ENCODE measurements at places on chromosomes 7 and 10.

DNA sequence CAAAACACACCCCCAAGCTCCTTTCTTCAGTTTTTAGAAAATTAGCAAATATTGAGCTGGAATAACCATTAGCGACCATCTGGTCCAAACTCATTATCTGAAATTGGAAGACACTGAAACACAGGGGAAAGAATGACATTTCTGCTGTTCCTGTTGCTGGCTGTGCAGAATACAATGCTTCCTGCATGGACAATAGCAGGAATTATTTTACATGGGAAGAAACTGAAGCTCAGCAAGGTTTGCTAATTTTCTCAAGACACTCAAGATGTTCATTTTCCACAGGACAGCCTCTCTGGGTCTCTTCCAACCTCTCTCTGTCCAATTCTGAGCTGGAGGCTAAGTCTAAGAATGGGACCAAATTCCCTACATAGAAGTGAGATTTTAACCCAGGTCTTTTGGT is 81.9 kb upstream of the TNS3 start:
- no peak for DNase-seq

DNA sequence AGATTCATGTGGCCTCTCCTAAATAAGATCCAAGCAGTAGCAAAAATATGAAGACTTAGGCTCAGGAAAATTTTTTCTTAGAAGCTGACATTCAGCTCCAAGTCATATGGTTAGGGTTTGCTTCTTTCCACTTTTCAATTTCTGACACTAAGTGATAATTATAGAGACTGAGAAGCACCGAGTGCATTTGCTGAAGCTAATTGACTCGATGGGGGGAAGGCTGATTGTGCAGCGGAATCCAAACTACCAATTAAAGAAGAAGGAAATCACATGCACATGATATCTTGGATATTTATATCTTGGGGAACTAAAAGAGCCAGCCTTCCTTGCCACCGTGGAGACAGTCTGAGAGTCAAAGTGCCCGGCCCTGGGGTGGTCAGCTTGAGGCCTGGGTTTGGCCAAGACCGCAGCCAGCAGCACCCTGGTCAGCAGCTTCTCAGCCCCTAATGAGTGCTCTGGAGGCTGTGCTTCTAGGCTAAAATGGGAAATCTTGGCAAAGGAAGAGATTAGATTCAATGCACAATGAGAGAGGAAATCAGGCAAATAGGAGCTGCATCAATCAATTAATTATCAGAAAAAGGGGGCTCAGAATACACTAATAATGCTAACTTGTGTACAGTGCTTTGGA is 589.3 kb downstream of the NRG3 start:
- no peak for DNase-seq

DNA sequence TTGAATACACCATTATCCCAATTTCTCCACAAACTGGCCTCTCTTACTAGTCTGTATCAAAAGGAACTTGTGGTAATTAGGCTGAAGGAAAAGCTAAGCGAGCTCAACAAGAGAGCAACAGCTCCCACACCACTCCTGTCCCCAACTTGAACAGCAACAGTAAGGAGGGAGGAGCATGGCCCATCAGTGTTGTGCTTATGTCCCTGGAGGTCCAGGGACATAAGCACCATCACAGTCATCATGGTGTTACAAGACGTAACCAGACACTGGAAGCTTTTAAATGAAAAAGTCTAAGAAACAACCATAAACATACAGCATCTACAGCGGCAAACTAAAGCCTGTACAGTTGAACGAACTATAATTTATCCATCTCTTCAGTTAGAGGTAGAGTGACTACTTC is 989 bp downstream of the ERLIN1 start:
- peak; percentile 7 for DNase-seq

DNA sequence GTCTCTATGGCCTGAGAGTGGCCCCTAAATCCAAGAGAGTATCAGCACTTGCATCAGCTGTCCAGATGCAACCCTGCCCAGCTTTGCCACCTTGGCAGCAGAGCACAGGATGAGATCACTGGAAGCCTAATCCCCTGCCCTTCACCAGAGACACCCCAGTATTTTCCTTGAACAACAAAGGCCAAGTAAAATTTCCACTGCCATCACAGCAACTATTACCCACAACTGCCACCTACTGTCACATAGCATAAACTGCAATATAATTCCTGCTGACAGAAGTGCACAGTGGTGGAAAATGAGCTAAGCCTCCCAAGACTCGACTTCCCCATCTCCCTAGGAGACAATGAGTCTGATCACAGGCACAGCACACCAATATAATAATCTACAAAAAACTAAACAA is 462.8 kb upstream of the ZWINT start:
- no peak for DNase-seq

DNA sequence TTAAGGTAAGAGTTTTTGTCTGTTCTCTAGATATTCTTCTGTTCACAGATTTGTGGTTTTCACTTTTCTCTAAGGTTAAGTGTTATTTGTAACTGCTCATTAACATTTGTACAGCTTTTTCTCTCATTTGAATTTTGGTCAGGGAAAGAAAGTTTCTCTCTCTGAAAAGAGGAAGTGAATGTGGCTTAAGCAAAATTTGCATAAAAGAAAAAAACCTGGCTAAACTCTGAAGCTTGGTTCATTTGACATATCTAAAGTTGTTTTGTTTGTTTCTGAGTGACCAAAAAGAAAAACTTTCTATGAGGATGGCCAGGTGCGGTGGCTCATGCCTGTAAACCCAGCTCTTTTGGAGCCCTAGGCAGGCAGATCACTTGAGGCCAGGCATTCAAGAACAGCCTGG is 22.0 kb upstream of the SLC26A4 start:
- DNase-seq = no peak

GRCh38 chr10:130764651-130765050 is 546.9 kb downstream of the TCERG1L start:
- DNase-seq = no peak

DNA sequence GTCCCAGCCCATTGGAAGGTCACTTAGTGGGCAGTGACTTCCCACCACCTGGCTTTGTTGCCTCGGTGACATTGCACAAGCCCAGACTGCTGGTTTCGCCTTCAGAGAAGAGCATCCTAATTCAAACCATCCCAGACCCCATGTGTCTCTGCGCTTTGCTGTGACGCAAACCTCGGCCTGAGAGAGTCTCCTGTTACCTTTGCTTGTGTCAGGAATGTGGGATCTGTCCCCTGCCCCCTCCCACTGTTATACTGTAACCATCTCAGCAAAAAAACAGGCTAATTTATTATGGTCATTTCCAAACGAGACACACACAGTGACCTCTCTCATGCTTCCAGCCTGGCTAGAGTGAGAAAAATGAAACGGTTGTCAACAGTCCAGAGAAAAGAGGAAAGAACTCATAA is 25.0 kb upstream of the AQP1 start:
- DNase-seq = peak; percentile 78

DNA sequence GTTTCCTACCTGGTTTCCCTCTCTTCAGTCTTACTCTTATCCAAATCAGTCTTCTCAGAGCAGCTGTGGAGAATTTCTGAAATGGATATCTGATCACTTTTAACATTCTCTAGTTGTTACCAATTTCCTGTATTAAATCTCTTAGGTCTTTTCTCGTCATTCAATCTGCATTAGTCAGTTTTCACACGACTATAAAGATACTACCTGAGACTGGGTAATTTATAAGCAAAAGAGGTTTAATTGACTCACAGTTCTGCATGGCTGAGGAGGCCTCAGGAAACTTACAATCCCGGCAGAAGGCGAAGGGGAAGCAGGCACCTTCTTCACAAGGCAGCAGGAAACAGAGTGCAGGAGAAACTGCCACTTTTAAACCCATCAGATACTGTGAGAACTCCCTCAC is 444.8 kb downstream of the GATA3 start:
- DNase-seq = no peak

GRCh38 chr7:111605246-111605645 is 43.0 kb upstream of the IMMP2L start:
- no peak for DNase-seq

DNA sequence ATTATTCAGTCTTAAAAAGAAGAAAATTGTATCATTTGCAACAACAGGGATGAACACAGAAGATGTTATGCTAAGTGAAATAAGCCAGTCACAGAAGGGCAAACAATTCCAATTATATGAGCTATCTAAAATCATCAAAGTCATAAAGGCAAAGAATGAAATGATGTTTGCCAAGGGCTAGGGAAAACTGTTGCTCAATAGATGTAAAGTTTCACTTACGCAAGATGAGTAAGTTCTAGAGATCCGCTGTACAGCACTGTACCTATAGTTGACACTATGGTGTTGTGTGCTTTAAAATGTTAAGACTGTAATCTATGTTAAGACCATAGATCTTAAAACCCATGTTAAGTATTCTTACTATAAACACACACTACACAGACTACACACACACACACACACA is 904.6 kb upstream of the LRRN3 start:
- DNase-seq = no peak

- no peak for DNase-seq
Measured at GRCh38 chr10:1652151-1652550, 85.2 kb downstream of the ADARB2 start.

- peak; percentile 72 for DNase-seq
Measured at GRCh38 chr10:31697271-31698180, 231.1 kb downstream of the ARHGAP12 start.

DNA sequence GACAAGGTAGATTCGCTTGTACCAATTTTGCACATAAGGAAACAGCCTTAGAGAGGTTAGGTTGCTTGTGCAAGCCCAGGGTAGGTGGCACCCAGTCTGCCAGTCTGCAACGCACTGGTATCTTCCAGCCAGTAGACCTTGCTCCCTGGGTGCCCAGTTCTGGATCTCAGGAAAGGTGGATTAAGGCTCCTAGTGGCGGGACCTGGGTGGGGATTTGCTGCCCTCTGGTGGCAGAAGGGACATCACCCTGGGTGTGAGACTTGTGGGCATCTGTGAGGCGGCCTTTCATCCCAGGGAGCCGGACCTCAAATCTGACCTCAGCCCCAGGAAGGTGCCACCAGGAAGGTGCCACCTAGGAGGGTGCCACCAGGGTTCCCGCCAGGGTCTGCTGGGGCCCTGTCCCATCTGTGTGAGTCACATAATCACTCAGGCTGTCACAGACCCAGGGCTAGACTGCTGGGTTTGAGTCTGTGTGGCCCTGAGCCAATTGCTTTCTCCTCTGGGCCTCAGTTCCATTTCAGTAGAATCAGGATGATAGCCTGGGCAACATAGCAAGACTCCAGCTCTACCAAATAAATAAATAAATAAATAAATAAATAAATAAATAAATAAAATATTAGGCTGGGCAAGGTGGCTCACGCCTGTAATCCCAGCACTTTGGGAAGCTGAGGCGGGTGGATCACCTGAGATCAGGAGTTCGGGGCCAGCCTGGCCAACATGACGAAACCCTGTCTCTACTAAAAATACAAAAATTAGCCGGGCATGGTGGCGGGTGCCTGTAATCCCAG is 5.3 kb upstream of the PRKRIP1 start:
- DNase-seq = peak; percentile 63

DNA sequence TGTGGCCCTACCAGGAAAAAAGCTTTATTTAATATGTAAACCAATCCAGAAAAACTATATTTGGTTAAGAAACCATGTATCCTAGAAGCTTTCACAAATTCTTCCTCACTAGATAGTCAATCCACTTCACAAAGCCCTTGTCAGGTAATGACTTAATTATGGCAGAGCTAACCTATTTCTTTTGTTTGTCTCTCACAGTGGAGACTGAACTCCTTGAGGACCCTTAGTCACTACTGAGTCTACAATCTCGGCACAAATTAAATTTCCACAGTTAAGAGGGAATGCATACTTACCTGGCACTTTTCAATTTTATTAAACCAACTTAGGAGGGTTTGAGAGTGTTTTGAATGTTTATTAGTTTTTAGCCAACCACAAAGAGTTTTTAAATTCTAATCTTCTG is 23.0 kb downstream of the WAPL start:
- no peak for DNase-seq

- peak; percentile 81 for DNase-seq
Measured at GRCh38 chr10:58414270-58415041, 29.2 kb downstream of the TFAM start.

DNA sequence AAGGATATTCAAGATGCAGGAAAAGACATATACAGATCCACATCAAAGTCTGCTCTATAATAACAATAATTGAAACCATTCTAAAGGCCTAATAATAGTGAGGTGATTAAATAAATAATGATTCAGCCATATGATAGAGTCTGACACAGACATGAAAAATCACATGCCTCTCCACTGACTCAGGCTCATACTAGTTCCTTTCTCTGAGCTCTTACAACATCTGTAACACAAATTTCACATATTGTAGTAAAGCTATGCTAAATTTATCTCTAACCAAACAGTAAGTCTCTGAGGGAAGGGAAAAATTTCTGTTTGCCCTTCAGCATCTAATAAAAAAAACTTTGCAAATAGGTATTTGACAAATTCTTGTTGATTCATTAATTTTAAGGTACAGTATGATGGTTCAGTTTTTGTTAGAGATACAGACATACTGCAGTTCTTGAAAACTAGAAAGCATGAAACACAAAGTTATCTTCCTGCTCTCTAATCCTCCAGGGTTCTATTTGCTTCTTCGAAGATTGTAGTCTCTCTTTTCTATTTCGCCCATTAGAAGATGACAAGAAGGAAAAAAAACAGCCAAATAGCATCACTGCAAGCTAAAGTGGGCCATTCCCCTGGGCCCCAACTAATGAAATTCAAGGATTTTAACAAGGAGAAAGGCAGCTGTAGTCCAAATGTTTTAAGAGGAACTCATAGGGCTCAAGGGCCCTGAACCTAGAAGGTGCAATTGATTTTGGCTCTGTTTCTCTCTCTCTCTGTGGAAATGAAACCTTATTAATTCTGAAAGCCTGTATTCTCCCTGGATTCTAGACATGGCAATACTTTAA is 53.9 kb downstream of the CUBN start:
- DNase-seq = peak; percentile 97

GRCh38 chr7:107920048-107920772 is 29.2 kb downstream of the DLD start:
- DNase-seq = no peak

- DNase-seq = no peak
Measured at GRCh38 chr10:125177641-125178640, 17.6 kb upstream of the CTBP2 start.

- DNase-seq = no peak
Measured at GRCh38 chr7:66348959-66349358, 143.8 kb downstream of the TPST1 start.

DNA sequence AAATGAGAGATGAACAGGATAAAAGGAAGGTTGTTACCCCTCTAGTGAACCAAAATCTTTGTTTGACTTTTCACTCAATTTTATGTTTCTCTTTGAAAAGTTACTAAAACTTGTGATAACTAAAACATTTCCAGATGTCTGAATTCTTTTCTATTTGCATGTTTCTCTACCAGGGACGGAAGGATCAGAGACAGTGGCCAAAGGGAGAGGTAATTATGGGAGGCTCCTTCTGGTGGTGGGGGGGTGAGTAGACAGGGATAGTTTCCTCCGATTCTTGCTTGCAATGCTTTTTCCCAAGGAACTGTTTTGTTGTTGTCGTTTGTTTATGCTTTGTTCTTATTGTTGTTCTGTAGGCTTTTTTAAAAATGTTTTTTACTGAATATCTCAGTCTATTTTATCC is 374.8 kb downstream of the INHBA start:
- peak; percentile 49 for DNase-seq
